ENCODE measurements at places on chromosomes 2 and 18.

DNA sequence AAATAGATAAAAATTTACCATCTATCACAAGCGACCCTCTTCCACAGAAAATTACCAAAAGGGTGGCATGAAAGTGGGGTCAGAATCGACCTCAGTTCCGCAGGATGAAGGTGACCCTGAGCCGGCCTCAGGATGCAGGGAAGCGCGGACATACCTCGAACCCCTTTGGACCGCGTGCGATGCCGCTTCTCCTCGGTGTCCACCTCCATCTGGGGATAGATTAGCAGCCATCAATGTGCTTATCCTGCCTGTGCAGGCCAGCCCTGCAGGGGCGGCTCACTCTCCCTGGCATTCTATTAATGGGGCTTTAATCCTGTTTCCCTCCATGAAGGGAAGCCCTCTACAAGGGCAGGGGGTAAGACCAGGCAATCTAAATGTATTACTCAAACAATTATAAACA, 235.3 kb upstream of the PXDN start:
- DNase-seq: no peak

GRCh38 chr2:158893026-158893425, 75.4 kb upstream of the TANC1 start:
- DNase-seq: no peak

DNA sequence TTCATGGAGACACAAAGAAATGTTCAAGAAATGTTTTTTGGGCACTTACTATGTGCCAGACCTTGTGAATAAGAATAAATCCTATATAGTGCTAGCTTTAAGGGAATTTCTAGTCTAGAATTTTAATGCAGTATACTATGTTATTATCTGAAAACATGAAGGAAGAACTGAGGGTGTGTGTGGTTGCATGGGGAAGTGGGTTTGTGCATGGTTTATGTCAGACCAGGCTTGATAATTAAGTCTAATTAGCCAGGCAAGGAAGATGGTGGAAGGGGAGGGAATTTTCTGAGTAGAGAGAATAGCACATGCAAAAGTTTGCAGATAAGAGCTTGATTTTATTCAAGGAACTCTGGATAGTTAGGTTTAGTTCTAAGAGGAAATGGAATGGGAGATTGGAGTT, 6.5 kb downstream of the RBBP8 start:
- DNase-seq: no peak

- no peak for DNase-seq
Measured at GRCh38 chr18:12056034-12056883, 37.4 kb upstream of the ANKRD62 start.

DNA sequence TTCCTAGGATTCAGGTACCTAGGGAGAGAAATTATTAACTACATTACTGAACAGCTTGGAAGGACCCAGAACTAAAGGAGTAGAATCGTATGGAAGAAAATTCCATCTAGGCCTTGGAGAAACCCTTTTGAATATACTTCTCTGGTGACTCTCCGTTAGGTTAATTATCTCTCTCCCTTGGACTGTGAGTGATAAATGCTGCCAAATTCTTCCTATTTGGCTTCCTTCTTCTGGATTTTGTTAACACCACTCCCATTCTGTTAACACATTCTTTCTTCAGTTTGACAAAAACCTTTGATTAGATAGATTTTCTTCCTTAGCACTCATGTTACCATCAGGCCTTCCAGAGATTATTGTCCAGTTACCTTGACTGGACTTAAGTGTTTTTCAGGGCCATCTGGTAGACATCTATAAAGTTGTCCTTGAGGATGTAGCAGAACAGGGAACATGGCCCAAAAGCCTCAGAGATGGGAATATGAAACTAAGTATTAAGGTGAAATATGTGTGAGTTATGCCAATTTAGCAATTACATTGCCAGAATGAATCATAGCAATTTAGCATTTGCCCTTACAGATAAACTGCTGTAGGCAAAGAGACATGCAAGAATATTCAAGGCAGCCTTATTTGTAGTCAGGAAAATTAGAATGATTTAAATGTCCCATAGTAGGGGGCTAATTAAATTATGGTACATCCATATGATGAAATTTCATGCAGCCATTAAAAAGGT, 6.7 kb downstream of the CYP27A1 start:
- no peak for DNase-seq

DNA sequence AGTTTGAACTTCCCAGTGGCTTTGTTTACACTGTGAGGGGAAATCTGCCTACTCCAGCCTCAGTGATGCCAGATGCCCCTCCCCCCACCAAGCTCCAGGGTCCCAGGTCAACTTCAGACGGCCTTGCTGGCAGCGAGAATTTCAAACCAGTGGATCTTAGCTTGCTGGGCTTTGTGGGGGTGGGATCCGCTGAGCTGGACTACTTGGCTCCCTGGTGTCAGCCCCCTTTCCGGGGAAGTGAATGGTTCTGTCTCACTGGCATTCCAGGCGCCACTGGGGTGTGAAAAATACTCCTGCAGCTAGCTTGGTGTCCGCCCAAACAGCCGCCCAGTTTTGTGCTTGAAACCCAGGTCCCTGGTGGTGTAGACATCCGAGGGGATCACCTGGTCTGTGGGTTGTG, 70.0 kb upstream of the NEUROD1 start:
- DNase-seq: no peak

- no peak for DNase-seq
Measured at GRCh38 chr2:152513681-152514080, 178.7 kb downstream of the FMNL2 start.

GRCh38 chr18:68017385-68017784, 500.9 kb upstream of the DSEL start:
- no peak for DNase-seq

DNA sequence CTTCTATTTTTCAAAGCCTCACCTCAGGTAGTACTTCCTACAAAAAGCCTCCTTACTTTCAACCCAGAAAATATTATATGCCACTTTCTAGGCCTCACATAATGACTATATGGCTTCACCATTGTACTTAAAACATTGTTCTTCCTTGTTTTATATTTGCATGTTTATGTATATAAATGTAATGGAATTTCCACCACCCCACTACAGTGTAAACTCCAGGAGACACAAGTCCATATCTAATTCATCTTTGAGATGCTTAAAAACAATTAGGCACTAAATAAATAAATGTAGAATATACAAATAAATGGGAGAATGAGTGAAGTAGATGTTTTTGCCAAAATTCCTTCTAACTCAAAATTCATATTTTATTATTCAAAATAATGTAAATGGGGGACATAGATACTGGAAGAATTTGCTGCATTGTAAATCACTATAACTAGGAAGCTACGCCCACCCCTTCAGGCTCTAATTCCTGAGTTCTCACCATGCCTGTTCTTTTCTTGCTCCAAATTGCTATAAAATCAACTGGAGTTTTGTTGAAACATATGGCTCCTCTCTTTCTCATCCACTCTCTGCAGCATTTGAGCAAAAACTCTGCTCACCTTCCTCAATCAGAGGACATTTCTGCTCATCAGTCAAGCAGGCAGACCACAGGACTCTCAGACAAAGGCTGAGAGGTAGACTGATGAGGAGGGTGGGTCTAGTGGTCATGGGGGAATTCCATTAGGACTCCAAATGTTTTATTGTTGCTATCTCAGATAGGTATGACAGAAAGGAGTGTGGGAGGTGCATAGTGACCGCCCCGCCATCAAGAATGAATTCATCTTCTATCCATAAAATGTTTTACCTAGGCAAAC, 243.0 kb downstream of the HNMT start:
- no peak for DNase-seq

- no peak for DNase-seq
Measured at GRCh38 chr2:71558300-71559051, 105.1 kb downstream of the DYSF start.

DNA sequence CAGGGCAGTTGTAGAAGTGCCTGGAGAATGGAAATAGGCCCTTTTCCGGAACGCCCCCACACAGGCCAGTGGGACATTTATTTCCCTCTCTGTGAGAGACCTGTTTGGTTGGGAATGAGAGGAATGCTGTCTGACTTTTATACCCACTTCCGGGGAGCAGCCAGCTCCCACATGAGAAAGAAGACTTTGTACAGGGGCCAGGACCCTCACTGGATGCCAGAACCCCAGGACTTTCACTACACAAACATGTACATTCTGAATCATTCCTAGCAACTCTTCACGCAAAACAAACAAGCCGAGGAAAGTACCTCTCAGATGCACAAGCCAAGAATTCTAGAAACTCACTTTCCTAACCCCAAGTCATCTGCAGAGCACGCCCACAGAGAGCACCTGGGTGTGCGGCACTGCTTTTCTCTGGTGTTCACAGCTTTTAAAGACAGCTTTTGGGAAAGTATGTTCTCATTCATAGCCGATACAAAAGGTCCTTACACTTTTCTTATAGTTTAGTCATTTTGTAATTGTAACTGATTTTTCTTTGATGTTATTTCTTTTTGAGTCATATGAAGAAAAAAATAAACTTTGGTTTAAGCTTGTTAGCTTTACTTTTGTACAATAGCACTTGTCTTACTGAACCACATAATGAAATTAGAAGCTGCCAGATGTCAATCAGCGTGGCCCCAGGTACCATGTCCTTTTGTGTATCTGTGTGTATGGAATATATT, 856.1 kb upstream of the ID2 start:
- peak; percentile 62 for DNase-seq

DNA sequence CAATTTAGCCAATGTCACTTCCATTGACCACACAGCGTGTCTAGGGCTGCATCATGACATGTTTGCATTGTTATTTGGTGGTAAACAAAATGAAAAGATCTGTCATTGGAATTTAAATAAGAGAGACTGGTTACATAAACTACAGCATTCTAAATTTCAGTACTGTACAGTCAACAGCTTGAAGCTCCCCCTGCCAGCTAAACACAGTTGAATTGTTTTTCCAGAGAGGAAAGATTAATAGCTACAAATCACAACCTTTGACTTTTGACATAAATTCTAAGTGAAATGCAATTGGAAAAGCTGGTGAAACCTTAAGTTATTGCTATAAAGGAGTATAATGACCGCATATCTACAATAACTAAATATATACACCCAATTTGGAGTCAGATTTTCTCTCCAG, 1600.0 kb upstream of the ACVR2A start:
- no peak for DNase-seq

- DNase-seq: no peak
Measured at GRCh38 chr18:50240080-50240563, 26.2 kb downstream of the CFAP53 start.

DNA sequence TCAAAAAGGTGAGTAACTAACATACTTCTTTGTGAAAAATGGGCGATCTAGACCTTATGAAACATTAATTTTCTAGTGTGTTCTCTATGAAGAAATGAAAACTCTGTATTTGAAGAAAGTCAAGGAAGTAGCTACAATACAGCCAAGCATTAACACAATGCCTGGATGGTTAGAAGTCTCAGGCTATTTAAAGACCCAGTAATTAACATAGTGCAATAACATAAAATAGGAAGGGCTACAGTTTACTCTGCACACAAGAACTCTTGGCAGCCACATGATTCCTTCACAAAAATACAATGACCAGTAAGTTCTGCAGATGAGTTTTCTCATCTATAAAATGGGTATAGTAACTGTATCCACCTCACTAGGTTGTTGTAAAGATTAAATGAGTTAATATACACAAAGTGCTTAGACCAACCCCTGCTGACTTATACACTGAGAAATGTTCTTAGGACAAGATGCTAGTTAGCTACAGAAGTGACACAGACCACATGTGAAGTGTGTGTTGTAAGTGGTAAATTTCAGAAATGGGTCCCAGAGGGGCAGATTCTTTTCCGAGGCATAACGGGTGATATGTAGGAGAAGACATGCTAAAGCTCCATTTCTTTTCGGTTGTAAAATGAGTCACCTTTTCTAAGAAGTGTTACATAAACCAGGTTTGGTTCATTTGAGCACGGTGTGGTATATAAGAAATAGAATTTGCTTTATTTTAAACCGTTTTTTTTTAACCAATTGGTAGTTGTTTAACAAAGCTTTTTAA, 61.8 kb downstream of the CXCR4 start:
- no peak for DNase-seq

DNA sequence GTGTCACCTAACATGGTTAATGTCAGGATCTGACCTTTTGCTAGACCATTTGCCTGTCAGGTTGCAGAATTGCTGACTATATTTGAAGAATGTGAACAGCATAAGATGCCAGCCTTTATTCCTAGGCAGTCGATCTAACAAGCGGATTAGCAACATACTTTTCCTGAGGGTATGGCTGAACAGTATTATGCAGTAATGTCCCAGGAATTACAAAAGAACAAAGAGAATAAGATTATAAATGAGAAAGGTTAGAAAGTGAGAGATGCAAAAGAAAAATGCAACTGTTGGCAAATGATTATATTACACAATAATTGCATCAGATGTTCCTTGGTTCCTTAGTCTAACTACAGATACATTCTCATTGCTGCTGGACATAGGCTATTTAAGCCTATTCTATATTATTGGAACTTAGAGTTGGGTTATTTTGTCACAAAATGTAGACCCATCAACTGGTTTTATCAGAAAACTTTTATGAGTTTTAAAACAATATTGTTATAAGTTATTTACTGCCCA, 647.1 kb upstream of the CRIM1 start:
- no peak for DNase-seq

DNA sequence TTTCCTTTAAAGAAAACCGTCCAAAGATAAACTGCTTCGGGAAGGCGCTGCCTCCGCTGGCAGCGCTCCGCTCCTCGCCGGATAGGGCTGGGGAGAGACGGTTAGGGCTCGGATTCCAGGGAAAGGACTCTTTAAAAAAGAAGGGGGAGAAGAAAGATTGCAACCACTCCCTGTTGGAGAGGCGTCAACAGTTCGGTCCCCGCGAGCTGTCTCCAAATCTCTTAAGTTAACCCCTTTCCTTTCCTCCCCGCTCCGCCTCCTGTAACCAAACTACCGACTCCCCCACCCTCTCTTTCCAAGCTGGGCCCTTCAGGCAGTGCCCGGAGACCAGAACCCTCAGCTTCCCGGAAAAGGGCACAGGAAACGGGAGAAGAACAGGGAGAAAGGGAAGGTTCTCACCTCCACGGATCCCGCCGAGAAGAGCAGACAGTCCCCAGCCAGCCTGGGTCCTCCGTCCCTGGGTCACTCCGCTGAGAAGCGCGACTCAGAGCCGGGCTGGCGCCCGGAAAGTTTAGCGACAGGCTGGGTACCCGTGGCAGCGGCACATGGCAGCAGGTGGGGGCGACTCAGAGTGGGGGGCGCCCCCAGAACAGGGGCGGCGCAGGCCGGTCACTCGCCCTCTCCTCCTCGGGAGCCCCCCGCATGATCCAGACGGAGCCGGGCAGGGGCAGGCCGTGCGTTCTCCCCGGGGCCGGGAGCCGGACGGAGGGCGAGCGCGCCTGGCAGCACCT, 675 bp downstream of the FZD5 start:
- peak; percentile 27 for DNase-seq

DNA sequence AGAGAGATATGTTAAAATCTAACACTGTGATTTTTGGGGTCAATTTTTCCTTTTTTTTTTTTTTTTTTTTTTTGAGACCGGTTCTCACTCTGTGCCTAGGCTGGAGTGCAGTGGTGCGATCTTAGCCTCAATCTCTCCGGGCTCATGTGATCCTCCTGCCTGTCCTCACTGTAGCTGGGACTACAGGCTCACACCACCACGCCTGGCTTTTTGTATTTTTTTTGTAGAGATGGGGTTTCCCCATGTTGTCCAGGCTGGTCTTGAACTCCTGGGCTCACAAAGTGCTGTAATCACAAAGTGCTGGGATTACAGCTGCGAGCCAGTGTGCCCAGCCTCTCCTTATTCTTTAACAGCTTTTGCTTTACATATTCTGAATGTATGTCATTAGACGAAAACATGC, 2.9 kb upstream of the HAAO start:
- no peak for DNase-seq
